ENCODE measurements at places on chromosomes 5 and 9.

GRCh38 chr5:148849461-148849860 is 23.1 kb downstream of the ADRB2 start:
- DNase-seq: no peak

- DNase-seq: peak; percentile 18
These were observed 4.5 kb downstream of the FANCC start for GRCh38 chr9:95313010-95313498.

DNA sequence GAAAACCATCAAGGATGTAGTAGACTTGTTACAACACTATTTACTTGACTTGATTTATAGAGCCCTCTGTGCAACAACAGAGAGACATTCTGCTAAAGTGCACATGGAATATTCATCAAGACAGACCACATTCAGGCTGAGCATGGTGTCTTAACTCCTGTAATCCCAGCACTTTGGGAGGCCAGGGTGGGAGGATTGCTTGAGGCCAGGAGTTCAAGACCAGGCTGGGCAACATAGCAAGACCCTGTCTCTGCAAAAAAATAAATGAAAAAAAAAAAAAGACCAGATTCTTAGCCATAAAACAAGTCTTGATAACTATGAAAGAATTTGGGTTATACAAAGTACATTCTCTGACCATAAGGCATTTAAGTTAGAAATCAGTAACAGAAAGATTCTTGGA is 25.3 kb downstream of the DENND4C start:
- no peak for DNase-seq

- no peak for DNase-seq
These were observed 24.3 kb upstream of the POMT1 start for GRCh38 chr9:131478421-131478868.

DNA sequence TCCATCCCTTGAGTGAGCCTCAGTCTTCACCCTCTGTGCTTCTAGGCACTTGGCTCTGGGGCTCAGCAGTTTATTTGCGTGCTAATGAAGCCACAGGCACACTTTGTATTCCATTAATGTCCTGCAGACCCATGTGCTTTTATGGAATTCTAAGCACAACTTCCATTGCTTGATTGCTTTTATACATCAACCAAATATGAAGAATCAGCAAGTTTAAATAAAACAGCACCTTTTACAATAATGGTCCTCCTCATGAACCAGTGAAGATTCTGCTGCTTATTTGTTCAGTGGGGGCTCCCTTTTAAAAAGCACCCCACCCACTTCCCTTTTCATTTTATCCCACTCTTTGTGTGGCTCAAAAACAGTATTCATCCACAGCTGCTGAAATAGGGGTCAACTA is 60.2 kb downstream of the DCP2 start:
- DNase-seq: no peak

- DNase-seq: peak; percentile 29
These were observed 41.6 kb downstream of the LPAR1 start for GRCh38 chr9:110996436-110997220.

DNA sequence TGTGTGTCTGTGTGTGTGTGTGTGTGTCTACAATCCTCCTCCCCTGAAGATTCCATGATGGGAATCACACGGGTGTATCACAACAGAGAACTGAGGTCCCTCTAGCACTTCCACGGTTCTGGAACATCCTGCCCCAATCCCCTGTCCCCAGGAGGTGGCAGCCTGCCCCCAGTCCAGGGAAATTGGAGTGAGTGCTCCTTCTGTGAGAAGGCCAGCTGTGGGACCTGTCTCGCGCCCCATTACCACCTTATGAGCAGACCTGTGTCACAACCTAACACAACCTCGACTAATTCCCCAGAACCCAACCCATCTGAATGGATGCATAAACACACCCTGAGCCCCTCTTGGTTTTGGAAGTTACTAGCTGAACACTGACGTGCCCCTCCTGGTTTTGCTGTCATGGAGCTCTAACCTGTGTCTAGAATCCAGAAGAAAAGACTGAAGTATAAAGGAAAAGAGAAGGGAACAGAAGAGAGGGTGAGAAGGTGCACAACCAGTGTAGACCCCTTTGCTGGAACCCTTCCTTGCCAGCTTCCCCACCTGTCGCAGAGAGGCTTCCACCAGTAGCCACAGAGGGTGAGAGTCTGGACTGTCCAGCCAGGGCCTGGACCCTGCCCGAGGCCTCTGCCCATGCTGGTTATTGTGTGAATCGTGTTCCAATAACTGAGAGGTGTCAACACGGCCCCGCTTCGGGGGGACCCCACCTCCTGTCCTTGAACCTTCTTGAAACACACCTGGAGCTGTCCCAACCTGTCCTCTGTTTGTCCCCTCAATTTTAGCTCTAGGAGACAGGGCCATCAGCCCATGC is 3.4 kb downstream of the BTNL9 start:
- no peak for DNase-seq

- no peak for DNase-seq
These were observed 58.3 kb upstream of the PLPP6 start for GRCh38 chr9:4603830-4604229.

- DNase-seq: no peak
These were observed 107.4 kb upstream of the LARP1 start for GRCh38 chr5:154647761-154648145.

DNA sequence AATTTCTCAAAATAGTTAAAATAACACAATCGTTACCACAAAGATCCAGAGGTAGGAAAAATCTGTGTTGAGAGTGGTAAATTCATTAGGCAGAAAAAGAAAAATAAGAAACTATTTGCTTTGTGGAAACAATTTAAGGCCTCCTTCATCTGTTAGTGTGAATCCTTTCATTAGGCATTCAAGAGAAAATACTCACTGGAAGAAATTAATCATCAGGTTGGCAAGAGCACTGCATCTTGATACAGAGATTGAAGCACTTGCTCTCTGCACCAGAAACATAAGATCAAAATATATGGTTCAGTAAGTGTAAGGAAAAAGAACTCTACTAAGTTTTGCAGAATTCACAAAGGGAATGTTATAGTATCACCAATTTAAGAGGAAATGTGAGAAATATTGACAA is 44.4 kb downstream of the TTC39B start:
- no peak for DNase-seq

DNA sequence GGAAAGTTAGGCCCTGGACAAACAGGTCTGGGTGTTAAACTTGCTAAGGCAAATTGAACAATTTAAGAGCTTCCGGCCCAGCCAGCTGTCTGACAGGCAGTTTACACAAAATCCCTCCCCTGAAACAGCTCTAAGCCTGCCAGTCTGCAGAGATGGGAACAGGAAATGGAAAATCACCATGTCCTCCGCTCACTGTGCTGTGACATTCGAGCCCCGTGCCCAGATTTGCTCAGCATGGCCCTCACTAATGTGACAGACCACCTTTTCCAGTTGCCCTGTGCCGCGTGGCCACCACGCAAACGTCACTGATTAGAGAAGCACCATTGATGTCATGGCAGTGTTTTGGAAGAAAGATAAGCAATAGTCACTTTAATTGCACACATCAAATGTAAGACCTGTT is 41.0 kb downstream of the CCNJL start:
- DNase-seq: no peak

GRCh38 chr5:8576178-8576577 is 707.2 kb downstream of the MTRR start:
- no peak for DNase-seq

GRCh38 chr5:176533894-176534611 is 3.1 kb downstream of the RNF44 start:
- peak; percentile 35 for DNase-seq

- no peak for DNase-seq
These were observed 450 bp downstream of the GPBP1 start for GRCh38 chr5:57174128-57174889.

DNA sequence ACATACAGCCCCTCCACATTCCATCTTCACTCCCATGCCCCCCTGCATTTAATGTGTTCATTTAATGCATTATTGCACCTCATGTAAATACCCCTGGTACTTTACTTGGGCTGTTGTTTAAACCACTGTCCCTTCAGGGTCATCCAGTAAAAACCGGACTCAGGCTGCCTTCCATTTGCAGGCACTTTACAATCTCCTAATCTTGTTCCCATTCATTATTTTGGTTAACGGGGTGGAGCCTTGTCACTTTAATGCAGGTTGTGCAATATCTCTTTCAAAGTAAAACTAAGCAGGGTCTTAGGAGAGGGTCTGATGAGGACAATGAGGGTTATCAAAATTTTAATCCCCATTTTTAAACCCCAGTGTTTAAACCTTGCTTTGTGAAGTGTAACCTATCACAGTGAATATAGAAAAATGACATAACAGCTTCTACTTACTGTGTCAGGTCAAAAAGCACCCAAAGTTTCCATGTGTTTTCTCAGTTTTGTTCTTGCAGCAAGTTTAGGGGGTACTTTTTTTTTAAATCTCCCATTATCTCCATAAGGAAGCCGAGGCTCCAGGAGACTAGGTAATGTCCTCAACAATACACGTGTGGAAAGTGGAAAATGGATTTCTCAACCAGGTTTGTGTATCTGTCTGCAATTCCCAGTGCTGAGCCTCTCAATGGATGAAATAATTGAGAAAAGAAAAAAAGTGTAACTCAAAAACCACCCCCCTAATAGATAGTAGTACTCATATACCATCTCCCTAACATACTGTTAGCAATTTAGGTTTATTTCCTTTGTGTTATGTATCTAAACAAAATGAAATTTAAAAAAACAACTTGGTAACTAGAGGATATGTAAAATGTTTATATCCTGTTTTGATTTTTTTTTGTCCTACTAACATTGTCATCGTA is 54.2 kb upstream of the SPRY4 start:
- DNase-seq: no peak

- no peak for DNase-seq
These were observed 1.6 kb downstream of the C9orf152 start for GRCh38 chr9:110206389-110206788.

GRCh38 chr5:57550132-57550531 is 67.5 kb upstream of the ACTBL2 start:
- DNase-seq: no peak

- DNase-seq: no peak
These were observed 27.9 kb downstream of the AGTPBP1 start for GRCh38 chr9:85713897-85714296.

DNA sequence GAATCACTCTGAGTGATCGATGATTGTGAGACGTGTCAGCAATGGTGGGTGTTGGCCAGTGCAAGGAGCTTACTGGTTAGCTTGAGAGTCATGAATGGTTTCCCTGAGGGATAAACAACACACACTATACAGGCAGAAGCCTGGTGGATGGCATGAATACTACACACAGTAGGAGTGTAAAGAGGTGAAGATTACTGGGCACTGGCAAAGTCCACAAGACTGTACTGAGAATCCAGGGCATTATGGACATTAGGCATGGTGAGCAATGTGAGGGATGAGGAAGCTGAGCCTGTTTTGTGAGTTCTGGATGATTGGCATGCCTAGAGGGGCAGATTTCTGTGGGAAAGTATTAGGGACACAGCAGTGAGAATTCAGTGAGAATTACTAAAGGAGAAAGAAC is 71.3 kb downstream of the KDM4C start:
- DNase-seq: no peak

GRCh38 chr5:37899037-37899436 is 59.2 kb upstream of the GDNF start:
- no peak for DNase-seq

DNA sequence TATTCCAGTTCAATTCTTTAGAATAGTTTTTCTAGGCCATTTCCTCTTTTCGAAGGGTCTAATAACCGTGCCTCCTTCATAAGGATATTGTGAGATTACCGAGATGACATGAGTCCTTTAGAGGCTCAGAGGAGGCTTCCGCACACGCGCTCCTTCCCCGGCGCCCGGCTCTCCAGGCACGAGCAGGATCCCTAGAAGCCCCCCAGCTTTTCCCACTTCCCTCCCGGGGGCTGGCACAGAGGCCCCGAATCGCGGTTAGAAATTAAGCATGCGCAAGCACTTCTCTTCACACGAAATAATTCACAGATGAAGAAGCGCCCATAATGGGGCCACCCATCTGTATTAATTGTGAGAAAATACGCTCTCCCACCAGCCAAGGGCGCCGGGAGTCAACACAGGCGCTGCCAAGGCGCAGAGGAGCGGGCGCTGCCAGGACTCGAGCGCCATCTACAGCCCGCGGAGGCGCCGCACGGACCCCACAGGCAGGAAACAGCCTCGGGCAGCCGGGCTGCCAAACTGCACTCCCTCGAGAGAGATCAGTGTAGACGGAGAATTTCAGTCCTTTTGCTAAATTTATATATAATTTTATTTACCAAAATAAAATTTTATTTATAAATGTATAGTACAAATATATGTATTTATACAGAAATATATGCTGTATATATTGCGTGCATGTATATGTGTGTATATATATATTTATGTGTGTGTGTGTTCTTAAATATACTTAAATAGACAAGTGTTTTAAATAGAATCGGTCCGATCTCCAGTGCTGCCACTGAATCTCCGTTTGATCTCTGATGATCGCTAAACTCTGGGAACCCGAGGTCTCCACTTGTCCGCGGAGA is 258.1 kb upstream of the NFIL3 start:
- DNase-seq: peak; percentile 77

GRCh38 chr9:73199448-73199847 is 47.8 kb downstream of the ANXA1 start:
- DNase-seq: no peak

- DNase-seq: no peak
These were observed 45.0 kb downstream of the ELL2 start for GRCh38 chr5:95916687-95917085.

GRCh38 chr5:175709276-175709781 is 51.5 kb downstream of the HRH2 start:
- no peak for DNase-seq

DNA sequence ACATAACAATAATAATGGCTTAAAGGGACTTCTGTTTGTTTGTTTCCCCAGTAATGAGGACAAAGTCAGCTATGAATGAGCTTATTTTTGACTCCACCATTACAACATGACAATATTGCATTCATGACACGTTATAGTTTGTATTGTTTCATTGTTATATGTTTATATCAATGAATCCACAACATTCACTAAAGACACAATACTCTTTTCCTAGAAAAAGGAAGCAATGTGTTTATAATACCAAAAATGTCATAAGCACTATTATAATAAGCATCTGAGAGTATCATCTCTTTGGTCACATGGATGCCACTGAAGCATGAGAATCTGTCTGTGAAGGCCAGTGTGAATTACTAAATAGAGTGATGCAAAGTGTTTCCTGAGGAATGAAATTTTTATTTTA is 1026.9 kb upstream of the C9orf72 start:
- DNase-seq: no peak

- no peak for DNase-seq
These were observed 133.9 kb downstream of the SREK1 start for GRCh38 chr5:66277981-66278380.

GRCh38 chr5:141875795-141876627 is 2.2 kb downstream of the PCDH1 start:
- peak; percentile 16 for DNase-seq

Data from uterus (tissue), 4 donors.